Endodermal cell (in vitro differentiated cells): ENCODE measurements at places on chromosomes 12 and 14. TPM values are rescaled to one million over a fixed set of nuclear protein-coding genes. Genes with fewer than 3 reads are reported as not detected.
A peak's percentile ranks its signal among the peaks of the same experiment; 100 is the strongest.

GRCh38 chr12:109998904-109999648, at the start of gene ANKRD13A:
Gene ANKRD13A (plus strand): TSS chr12:109999430. CDS start chr12:109999689, 259 bp downstream.
- H3K27ac ChIP-seq = peak within 1 kb of the TSS; percentile 91
- peaks cover 9% of the 10 kb centered on the region for H3K36me3 ChIP-seq
- peak; percentile 97 for DNase-seq
- H3K4me3 ChIP-seq = peak within 1 kb of the TSS; percentile 97
- H3K4me1 ChIP-seq = no peaks in the 10 kb centered on the region
- no peaks in the 10 kb centered on the region for H3K27me3 ChIP-seq

DNA sequence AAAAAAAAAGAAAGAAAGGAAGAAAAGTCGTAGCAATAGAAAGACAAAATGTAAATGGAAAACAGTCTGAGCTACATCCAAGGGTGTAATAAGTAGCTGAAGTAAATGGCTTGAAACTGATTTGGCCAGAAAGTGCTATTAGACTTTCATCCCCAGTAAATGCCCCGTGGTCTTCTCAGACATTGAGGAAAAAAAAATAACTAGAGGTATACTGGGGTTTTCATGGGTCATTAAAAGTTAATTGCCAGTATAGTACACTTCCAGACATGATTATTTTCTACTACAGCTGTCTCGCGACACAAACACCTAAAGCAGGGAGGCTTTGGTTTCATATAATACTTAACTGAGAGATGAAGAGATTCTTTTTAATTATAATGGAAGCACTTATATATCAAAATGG, 271.9 kb downstream of the CPNE8 start:
- no peaks in the 10 kb centered on the region for H3K36me3 ChIP-seq
- no peak for DNase-seq
- H3K4me3 ChIP-seq = no peak overlapping the region
- no peak overlapping the region for H3K27ac ChIP-seq
- H3K4me1 ChIP-seq = peaks cover 5% of the 10 kb centered on the region

The KLRC4 gene
- not detected in 2 replicates for total RNA-seq

The USP44 gene
- total RNA-seq = 30.8 and 41.5 TPM in 2 replicates

The HCAR3 gene
- not detected in 2 replicates for total RNA-seq

The GLI1 gene
- total RNA-seq = 5.6 and 6.4 TPM in 2 replicates
